Activated gamma-delta T cell treated with Interleukin-2 at 50 U/mL for 16 hours (primary cell): ENCODE measurements at places on chromosomes 16 and 17.
A peak's percentile ranks its signal among the peaks of the same experiment; 100 is the strongest.

- DNase-seq: peak; percentile 39
These were observed 13.1 kb upstream of the PRR35 start for GRCh38 chr16:546909-547770.

DNA sequence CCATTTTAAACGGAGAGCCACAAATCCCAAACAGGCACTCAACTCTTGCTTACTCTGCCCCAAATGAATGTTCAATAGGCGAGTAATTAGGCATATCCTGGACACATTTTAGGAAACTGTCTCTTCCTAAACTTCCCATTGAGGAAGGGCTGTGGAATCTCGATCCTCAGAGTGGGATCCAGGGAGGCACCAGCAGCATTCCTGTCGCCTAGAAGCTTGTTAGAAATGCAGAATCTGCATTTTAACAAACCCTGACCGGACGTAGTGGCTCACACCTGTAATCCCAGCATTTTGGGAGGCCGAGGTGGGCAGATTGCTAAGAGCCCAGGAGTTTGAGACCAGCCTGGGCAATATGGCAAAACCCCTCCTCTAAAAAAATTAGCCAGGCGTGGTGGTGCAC, 95.6 kb downstream of the GAS7 start:
- no peak for DNase-seq

DNA sequence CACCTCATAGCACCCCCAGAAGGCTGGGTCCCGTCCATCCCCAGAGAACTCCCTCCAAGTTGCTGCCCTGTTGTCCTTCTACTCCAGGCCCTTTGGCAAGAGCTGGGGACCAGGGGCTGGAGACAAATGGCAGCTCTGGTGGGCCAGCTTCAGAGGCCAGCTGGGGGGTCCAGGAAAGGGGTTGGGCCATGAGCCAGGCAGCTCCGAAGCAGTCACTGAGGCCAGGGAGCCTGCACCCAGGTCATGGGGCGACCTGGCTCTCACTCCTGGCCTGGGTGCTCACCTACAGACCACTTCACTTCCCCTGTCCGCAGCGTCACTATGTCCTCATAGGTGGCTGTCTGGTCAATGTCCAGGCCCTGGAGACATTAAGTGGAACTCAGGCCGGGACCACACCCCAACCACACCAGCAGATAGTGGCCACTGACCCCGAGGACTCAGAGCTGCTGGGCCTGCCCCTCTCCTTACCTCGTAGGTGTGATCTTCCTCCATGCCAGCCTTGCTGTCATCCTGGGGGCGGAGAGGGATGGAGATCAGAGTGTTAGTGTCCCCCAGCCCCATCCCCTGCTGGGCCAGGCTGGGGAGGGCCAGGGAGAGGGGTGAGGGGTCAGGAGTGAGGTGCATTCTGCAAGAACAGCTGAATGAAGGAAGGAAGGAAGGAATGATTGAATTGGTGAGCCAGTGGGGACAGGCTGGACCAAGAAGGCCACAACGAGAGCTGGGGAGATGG, 3.0 kb downstream of the CD79B start:
- no peak for DNase-seq

DNA sequence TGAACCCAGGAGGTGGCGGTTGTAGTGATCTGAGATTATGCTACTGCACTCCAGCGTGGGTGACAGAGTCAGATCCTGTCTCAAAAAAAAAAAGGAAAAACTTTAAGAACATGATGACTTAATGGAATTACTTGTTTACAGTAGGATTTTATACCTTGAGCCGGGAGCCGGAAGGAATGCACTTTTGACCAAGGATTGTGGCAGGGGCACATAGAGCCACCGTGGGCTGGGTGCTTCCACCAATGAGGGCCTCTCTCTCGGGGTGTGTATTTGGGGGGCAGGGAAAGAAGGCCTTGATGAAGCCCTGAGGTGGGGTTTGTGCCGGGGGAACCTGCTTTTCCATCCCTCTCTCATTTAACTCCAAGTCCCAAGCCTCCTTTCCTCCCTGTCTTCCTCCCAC, 6.7 kb upstream of the NAGPA start:
- no peak for DNase-seq

DNA sequence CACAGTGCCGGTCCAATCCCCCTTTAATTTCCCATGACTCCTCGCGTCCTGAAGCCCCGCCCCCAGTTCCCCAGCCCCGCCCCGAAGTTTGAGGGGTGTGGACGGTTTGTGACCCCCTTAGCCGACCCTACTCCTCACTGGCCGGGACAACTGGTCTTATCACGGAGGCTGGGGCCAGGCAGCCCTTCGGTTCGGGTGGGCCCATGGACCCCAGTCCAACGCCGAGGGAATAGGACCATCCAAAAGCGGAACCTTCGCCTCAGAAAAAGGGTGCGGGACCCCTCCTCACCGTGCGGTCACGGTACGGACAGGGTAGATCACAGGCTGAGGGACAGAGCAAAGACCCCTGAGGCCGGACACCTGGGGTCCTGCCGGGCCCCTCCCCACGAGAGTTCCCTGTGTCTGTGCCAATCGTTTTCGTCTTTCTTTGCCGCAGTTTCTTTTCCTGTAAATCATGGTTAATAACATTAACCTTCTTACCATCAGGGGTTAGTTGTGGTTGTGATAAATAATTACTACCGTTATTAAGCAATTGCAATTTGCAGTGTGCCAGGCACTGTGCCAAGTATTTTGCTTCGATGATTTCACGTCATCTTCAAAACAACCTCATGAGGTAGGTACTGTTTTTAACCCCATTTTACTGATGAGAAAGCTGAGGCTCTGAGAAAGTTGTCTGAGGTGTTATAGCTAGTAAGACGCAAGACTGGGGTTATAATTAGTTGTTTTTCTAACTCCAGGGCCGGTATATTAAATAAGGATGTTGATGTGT, 543 bp downstream of the TMUB2 start:
- DNase-seq: no peak

GRCh38 chr16:60922920-60923319, 1113.3 kb downstream of the CDH8 start:
- DNase-seq: no peak

GRCh38 chr16:75024594-75024993, 25.8 kb downstream of the ZNRF1 start:
- no peak for DNase-seq

DNA sequence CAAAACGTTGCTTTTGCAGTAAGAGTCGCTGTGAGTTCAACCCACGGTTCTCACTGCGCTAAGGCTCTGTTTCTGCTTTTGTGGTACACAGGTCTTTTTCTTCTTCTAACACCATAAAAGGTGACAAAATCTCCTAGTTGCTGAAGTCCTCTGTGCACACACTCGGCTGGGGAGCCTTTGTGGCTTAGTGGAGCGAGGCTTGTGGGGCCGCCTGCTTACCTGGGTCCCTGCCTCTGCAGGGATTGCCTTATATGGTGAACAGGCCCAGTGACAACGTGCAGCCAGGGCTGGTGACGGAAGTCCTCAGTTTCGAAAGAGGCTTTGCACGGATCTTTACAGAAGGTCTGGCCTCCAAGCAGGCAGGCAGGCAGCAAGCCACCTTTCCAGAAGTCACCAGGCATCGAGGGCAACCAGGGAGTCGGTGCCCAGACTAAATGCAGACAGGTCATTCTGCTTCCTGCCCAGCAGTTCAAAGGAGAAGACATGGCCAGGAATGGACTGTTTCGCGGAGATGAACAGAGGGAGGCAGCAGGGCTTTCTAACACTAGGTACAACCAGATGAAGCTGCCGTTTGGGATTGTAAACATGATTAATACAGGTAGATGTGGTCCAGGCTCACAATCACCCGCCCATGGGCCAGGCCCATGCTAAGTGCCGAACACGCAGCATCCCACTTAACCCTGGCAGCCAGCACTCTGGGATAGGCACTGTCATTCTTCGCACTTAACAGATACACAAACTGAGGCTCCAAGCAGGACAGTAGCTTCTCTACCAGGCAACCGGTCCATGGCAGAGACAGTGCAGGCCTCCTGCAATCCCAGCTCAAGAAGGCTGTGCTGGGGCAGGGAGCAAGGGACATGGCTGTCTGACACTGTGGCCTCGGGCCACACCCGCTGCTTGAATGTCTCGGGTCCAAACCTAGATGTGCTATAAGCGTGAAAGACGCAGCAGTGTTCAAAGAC, 10.7 kb upstream of the MEAK7 start:
- DNase-seq: peak; percentile 76

GRCh38 chr16:83402160-83402814, 405.5 kb upstream of the HSBP1 start:
- DNase-seq: no peak

DNA sequence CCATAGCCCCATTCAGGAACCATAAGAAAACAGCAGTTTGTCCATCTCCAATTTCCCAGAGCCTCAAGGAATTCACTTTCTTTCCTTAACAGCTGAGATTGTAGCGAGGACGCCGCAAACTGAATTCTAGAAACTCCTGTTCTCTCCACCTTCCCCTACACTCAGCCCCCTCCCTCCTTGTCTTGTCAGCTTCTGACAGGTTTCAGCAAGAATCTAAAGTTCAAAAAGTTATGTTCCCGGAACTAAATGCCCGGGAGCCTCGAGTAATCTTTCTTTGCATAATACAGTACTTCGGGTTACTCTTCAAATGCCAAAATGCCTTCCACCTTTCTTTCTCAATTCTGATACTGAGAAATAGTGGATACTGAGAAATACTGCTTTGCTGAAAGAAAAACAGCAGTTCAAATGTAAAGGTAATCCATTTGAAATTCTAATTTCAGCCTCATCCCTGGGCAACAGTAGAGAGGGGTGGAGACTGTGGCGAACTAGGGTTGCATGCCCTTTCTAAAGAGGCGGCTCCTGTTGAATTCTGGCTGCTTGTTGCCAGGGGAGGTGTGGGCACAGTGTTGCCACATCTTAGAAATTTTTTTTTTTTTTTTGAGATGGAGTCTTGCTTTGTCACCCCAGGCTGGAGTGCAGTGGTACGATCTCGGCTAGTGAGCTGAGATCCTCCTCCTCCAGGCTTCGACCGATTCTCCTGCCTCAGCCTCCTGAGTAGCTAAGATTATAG, 63.5 kb upstream of the USP7 start:
- DNase-seq: no peak
